ENCODE measurements at places on chromosomes 5 and 9.

DNA sequence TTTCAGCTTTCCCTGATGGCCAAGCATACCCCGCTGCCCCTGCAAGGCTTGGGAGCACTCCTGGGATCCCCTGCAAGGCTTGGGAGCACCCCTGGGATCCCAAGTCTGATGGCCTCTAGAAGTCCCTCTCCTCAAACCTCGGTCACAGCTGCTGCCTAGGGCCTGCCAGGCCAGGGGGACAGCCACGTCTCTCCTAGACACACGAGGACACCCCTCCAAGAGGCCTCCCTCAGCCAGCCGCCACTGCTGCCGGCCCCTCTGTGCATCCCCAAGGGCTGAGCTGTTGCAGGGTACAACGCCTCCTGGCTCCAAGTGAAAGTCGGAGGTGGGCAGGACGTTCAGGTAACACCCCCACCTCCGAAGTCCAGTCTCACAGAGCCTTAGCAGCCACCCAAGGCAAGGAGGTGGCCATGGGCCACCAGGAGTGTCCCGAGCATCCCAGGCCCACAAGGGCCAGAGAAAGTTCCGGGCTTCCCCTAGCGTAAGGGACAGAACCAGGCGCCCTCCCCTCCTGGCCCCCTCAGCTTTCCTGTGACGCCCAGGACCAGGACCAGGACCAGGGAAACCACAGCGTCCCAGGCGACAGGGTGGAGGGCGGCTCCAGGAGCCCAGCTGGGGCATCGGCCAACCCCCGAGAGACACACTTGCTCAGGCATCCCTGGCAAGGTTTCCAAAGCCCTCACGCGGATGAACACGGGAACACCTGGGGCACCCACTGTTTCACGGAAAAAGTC is 17.3 kb upstream of the SLC12A7 start:
- DNase-seq = no peak

DNA sequence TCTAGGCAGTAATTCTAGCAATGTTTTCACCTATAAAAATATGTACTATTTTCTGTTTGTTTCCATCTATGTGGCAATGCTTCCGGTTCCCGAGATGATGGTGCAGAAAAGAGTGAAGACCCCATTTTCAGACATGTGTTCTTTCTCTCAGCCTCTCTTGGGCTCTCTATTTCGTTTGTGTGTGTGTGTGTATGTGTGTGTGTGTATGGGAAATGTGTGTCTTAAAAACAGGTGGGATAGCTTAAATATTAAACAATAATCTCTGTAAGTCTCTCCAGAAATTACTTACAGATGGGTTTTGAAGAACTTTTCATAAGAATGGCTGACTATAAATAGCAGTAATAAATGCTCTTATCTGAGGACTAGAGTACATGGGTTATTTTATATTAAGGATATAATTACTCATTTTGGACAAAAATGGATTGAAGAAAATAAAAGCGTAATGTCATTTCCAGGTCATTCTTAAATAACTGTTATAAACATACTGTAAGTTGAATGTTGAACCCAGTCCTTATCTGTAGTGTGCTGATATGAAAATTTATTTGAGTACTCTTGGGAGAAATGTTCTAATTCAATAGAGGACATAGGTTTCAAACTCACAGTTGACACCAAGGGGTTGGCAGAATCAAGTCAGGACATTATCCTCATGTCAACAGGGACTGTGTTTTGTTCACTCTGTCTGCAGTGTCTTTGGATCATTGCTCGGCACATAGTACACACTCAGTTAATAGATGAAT is 31.1 kb downstream of the PCSK5 start:
- DNase-seq = no peak

GRCh38 chr9:87898151-87898550 is 15.5 kb downstream of the SPATA31E1 start:
- no peak for DNase-seq

DNA sequence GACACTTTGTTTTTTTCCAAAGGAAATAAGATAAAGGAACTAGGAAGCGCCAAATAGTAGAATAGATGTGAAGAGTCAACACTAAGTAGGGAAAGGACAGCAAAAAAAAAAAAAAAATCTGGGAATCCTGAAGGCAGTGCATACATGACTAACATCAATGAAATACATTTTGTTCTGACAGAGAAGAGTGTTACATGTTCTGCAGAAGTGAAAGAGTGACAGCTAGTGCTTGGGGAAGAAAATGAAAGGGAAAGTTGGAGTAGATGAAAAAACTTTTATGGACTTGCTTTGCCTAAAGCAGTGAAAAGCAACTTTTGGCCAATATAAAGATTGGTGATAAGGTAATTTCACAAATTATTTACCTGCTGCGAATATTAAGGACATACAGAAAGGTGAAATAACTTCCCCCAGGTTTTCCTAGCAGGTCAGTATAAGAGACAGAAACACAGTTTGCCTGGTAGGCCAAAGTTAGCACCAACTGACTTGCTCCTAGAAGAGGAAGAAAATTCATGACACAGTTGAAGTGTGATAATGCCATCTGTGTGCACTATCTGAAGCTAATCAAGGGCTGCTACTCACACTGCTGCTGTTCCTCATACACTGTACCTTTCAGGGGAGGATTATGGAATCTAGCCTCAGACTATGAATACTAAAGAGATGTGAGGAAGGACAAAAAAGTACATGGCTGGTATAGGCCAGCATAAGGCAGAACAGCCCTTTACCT is 38.6 kb downstream of the RANBP6 start:
- no peak for DNase-seq

DNA sequence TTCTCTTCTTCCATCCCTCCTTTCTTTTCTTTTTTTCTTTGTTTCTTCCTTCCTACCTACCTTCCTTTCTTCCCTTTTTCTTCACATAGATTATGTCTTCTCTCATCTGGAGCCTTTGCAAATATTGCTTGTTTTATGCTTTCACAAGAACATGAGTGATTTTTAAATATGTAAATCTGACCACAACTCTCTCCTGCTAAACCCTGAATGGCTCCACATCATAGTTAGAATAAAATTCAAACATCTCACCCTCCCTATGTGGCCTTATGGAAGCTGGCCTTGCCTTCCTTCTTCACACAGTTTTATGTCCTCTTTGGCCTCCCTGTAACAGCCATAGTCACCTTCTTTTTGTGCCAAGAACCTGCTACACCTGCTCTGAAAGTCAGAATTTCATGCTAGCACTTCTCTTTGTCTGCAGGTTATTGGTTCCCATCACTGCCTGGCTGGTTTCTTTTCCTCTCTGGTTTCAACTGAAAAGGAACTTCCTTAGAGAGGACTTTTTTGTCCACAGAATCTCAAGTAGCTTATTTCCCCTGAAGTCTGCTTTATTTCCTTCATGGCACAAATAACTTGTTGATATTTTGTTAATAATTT is 114.3 kb upstream of the TNC start:
- DNase-seq = no peak

DNA sequence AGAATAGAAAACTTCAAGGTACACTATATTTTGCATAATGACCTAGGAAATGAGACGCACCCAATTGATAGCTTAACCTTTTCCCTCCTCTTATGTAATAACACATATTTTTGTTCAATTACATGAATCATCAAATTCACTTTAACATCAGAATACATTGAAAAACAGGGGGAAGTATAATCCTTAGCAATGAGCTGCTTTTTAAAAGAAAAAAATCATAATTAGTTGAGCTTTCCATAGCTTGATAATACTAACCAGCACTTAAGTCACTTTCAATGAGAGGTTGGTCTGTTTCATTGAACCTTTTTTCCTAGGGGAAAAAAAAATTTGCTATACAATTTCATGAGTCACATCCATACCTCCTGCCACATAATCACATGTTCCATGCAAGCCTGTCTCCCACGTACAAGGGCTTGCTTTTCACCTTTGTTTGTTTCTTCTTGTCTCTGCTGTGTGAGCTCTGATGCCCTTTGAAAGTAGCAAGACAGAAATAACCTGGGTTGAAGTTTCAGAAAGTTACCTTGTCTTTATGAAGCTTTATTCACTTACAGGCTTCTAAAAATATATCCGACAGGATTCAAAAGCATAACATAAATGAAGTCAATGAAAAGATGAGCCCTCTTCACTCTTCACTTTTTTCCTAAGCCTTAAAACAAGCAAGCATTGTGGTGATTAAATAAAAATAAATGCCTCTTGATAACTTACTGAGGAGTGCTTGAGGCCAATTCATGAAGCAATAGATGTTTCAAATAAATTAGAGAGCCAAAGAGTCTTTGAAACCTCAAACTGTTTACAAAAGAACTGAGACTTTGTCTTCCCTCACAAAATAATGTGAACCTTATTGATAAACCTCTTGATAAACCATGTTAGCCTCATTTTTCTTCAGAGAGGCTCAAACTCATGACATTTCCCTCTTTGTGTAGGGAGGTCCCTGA is 108.5 kb downstream of the FEM1C start:
- no peak for DNase-seq

DNA sequence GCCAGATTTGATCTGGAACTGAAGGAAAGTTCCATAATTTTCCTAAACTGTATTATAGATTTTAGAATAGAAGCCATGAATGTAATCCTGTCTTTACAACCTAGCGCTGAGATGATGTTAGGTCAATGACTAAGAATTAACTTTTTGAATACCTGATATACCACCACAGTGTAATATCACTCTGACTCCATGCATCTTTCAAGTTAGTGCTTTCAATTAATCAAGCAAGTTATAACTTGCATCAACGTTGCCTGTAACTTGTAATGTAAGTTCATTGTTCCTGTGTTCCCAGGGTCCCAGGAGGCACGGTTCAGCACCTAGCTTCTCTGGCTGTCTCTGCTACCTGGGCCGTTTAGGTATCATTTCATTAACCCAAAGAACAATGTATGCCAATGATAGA is 139.3 kb downstream of the CSNK1G3 start:
- no peak for DNase-seq

DNA sequence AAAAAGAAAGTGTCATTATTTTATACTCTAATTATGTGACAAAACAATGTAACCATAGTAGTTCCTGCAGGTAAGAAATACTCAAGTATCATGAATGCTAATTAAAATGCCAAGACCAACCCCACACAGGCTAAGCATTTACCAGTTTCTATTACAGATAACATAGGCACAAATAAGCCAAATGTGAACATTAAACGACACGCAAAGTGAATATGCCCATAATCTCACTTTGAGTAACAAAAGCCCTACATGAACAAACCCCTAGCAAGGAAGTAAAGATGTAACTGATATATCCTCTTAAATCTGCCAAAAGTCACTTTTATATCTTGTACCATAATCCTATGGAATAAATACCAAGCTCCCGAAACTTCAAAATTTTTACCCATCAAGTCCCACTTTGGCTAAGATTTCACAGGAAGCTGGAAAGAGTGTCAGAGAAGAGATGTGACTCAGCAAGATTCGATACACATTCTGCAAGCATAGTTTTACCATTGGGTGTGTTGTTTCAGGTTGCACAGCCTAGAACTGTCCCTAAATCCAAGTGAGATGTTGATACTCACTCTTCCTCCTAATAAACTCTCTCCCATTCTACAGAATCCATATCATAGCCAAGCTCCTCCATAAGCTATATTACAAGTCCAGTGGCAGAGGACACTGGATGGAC is 28.8 kb downstream of the TRPM6 start:
- DNase-seq = no peak

DNA sequence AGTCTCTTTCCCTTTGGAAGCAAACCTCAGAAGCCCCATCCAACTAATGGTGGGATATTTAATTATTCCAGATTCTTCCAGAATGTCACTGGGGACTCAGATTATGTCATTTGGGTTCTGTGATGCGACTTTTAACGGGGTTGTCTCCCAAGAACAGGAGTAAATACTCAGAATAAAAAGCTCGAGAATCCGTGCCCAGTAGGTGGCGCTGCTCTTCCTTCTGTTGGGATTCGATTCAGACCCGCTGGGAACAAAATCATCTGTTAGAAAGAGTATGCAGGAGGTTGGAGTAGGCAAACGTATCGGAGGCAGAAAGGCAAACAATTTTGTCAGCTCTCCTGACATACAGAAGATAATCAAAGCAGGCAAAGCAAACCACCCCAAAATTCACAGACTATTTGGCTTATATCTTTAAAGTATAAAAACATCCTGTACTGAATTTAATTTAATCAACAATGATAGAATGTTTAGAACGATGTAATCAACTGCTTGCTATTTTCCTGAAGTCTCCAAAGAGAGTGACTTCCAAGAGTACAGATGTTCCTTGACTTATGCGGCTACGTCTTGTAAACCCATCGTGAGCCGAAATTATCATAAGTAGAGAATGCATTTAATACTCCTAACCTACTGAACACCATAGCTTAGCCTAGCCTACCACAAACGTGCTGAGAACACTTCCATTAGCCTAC is 169.8 kb upstream of the RAI14 start:
- no peak for DNase-seq

Measured in cortex of kidney (tissue), 1 donor.